ENCODE measurements at places on chromosomes 7 and 10.

GRCh38 chr7:153628825-153629224 is 423.4 kb upstream of the DPP6 start:
- no peak for DNase-seq

DNA sequence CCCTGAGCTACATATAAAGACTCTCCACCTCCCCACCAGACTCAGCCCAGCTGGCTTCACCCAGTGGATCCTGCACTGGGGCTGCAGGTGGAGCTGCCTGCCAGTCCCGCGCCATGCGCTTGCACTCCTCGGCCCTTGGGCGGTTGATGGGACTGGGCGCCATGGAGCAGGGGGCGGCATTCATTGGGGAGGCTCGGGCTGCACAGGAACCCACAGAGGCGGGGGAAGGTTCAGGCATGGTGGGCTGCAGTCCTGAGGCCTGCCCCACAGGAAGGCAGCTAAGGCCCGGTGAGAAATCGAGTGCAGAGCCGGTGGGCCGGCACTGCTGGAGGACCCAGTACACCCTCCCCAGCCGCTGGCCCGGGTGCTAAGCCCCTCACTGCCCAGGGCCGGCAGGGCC is 157.2 kb upstream of the GNAI1 start:
- DNase-seq = no peak

DNA sequence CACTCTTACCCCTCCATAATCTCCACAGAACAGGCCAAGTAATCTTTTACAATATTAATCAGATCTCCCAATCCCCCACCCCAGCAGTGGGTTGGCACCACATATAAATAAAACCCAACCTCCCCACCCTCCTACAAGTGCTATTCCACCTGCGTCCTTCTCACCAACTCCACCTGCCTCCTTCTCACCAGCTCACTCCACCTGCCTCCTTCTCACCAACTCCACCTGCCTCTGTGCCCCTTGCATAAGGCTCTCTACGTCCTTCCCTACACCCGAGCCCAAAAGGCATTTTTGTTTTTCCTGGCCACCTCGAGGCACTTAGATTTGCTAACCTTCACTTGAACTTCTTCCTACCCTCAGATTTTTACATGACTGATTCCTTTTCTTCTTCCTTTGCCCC is 89.7 kb downstream of the ATE1 start:
- DNase-seq = no peak

- no peak for DNase-seq
Observed at GRCh38 chr10:76071653-76072365, 640.4 kb downstream of the LRMDA start.

DNA sequence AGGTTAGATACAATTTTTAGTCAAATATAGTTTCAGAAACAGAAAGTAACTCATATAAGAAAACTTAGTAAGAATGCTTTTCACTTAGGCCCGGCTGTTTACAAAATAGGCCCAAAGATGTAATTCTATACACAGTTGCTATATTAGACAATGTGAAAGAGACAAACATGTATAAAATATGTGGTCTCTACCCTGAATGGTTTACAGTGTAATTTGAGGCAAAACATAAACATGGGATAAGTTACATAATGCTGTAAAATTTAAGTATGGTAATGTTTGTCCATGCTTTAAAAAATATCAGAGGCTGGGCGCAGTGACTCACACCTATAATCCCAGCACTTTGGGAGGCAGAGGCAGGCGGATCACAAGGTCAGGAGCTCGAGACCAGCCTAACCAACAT is 18.7 kb downstream of the KRIT1 start:
- no peak for DNase-seq

- DNase-seq = no peak
Observed at GRCh38 chr10:96450529-96451207, 63.1 kb downstream of the TLL2 start.

GRCh38 chr10:98478430-98479222 is 31.9 kb upstream of the HPS1 start:
- no peak for DNase-seq

DNA sequence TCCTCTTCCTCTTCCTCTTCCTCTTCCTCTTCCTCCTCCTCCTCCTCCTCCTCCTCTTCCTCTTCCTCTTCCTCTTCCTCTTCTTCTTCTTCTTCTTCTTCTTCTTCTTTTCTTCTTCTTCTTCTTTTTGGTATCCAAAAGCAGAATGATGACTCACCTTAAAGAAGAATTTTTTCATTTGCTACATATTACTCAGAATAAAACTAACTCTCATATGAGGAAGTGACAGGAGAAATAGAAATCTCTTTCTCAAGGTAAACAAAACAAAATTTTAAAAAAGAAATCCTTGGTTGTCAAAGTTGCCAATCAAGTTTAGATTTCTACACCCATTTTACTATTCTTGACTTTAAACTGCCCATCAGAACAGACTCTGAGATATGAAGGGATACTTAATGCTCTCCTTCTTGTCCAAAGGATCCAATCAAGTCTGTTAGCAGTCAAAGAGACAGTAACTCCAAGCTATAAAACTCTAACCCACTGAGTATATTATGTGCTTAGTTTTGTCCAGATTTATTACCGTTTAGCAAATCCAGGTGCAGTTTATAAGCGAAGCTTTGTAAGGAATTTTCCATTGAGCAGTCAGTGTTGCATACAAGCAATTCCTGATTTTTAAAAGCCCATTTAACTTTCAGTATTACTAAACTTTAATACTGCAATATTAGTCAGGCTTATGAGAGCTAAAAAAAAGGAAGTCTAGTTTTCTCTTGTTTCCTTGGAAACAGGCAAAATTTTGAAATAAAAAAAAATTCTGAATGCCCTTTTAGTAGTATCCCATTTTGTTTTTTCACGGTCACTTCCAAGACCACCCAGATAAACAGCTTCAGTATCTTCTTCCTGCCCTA is 43.1 kb upstream of the SNX13 start:
- DNase-seq = no peak

DNA sequence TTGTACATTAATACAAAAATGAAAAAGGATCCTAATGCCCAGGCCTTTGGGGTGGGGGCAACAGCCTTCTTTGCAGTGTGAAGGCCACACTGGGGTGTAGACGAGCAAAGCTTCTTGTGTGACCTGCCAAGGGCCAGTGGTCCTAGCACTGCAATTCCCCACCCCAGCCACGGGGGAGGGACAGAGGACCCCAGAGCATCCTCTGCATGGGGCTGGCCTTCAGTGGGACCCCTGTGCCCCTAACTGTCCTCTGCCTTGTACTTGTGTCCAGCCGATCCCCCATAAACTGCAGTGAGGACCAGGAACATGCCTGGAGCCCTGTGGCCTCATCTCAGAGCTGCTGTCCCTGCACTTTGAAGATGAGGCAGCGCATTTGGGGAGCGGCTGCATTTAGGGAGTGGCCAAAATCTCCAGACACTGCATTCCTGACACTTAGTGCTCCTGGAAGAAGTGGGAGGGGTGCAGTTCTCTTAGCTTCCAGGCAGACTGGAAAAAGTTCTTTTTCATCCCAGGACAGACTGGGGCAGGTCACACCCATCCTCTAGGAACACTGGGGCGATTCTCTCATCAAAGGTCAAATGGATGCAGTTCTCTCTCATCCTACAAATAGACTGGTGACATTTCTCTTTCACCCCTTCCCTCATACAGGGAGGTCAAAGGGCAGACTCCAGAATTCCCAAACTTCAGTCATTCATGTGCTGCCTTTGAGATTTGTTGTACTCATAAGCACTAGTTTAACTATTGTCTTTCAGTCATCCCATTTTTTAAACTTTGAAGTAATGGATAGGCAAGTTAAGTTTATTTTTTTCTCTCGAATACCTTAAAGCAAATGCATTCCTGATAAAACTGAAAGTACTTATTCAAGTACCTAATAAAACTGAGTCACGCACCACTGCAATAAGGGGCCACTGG is 922 bp upstream of the MYO1G start:
- DNase-seq = no peak

DNA sequence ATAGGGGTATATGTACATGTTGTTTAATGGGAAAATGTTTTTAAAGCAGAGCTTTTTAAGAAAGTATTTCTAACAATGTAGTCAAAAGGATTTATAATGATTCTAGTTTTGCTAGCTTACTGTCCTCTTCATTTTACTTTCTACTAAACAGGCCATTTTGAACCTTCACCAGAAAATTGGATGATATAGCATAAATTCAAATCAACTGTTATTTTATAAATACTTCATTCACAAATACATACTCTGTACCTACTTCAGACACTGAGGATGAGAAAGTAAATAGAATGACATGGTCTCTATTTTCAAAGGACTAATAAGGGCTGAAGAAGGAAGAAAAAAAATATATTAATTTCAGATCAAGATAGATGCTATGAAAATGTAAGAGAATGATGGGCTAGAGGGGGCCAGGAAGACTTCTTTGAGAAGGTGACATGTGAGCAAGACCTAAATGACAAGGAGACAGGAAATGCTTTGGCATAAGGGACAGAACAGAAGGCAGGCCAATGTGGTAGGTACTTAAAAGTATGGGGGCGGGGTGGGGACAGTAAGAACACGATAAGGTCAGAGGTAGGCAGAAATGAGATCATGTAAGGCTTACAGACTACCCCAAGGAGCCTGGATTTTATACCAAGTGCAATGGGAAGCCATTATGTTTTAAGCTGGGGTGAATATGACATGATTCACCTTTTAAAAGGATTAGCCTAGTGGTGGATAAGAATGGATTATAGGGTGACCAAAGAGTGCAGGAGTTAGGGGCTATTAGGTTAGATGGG is 5.2 kb downstream of the NAMPT start:
- DNase-seq = no peak

- no peak for DNase-seq
Observed at GRCh38 chr10:69918036-69918435, 116.3 kb downstream of the COL13A1 start.

GRCh38 chr10:102777711-102778453 is 34.1 kb downstream of the WBP1L start:
- no peak for DNase-seq

GRCh38 chr7:15889507-15889906 is 203.0 kb upstream of the MEOX2 start:
- DNase-seq = no peak

- no peak for DNase-seq
Observed at GRCh38 chr7:46301677-46302076, 380.6 kb upstream of the IGFBP3 start.

DNA sequence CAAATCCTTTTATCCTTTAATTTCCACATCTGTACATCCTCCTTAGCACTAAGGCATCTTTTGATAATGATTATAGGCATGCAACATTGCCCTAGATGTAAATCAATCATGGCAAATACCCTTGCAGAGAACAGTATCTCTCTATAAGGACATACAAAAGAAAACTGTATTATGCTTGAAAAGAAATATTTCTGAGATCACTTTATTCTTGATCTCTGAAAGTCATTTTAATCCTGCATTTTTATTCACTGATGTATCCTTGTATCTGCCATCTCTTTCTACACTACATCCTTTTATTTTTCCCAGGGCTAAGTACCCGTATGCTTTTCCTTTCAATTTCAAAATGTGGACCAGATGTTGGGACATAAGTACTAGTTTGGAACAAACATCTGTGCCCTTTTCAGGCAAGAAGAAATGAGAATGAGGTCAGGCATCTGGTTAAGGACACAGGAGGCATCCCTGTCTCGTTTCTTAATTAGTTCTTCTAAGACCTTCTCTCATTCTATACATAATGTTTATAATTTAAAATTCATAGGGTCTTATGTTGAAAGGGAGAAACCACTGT is 338.6 kb downstream of the CNTNAP2 start:
- no peak for DNase-seq
